Activated gamma-delta T cell (primary cell): ENCODE measurements at places on chromosomes 6 and 20.

GRCh38 chr6:31901953-31902643, at the start of gene ZBTB12:
Gene ZBTB12 (minus strand): TSS chr6:31902086. CDS start chr6:31901305, 781 bp downstream.
- peak; percentile 78 for DNase-seq

- DNase-seq, result no peak
These were observed 25.6 kb upstream of the HLA-DQB1 start for GRCh38 chr6:32692019-32692418.

- no peak for DNase-seq
These were observed 23.0 kb downstream of the C6orf89 start for GRCh38 chr6:36908747-36909146.

DNA sequence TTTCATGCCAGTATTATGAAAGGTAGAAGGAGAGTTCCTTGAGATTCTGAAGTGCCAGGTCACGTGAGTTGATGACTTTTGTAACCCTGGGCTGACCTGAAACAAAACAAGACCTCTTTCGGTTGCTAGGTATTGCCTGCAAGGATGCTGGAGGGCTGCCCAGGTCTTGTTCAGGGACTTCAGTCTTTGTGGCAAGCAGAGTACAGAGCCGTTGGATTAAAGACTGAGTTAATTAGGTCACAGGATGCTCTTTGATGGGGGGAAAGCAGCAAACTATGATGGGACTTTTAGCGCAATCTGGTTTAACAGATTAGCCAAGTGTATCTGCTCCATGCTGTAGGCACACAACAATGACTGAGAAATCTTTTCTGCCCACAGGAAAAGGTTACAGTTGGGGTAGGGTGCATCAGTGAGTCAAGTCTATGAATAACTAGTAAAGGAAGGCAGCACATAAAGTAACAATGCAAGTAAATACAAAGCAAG, 12.8 kb upstream of the ELOVL5 start:
- DNase-seq, result no peak
